ENCODE measurements at places on chromosomes 6 and 20.

- no peak for DNase-seq
Measured at GRCh38 chr6:34916348-34916967, 27.4 kb downstream of the ANKS1A start.

GRCh38 chr6:35810971-35811698 lies 6.0 kb downstream of the LHFPL5 start:
- peak; percentile 71 for DNase-seq

DNA sequence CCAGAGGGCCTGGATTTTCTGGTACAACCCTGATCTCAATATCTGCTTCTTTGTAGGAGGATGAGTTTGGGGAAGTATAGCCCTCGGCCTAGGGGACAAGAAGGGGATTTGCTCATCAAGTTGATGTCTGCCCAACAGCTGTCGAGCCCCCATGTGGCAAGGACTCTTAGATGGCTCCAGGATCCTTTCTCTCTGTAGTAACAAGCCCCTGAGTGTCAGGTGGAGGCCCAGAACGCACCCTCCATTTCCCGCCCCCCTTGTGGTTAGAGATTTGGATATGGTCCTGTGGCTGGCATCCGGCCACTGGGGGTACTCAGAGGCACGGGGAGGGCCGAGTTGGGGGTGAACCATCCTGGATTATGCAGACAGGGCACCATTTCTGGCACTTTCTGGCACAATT lies 50.1 kb downstream of the CTCFL start:
- no peak for DNase-seq

DNA sequence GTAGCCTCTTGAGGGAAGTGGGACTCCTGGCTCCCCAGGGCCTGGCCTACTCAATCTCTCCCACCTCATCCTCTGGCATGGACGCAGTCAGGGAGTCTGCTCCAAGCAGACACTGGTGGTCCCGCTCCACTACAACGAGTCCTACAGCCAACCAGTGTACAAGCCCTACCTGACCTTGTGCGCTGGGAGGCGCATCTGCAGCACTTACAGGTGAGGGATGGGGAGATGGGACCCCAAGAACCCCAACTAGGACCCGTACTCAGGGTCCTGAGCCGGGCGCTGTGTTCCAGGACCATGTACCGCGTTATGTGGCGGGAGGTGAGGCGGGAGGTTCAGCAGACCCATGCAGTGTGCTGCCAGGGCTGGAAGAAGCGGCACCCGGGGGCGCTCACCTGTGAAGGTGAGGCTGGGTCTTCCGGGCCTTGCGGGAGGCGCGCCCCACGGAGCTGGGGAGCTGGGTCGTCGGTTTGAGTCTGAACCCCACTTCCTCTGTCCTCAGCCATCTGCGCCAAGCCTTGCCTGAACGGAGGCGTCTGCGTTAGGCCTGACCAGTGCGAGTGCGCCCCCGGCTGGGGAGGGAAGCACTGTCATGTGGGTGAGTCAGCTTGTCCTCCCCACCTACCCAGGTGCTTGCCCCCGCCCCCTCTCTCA lies 2.1 kb downstream of the EGFL8 start:
- no peak for DNase-seq

DNA sequence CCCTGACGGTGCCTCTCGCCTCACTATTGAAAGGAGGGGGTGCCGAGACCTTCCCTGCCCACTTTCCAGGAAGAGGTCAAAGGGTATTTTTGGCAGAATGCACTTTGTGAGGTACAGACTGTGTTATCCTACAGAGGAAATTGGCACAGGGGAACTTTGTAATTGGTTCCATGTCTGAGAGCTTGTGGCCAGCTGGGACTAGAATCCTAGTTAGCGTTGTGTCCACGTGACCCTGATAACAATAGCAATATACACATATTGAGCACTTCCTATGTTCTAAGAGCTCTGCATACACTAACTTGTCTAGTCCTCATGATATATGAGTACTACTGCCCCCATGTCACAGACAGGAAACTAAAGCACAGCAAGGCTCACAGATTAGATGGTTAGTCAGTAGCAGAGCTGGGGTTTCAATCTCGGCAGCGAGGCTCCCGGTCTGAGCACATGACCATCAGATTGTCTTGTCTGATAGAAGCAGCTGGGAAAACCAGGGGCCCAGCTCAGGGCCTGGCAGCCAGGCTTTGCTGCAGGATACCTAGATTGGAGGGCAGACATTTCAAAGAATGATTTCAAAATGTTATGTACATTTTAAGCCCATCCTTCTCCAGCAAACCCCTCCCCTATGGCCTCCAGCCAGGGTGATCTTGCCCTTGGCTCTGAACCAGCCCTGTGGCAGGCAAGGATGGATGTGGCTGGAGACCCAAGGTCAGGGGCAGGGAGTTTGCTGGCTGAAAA lies 1.4 kb downstream of the MAPK13 start:
- peak; percentile 58 for DNase-seq

- DNase-seq: no peak
Measured at GRCh38 chr6:92201618-92202017, 1217.7 kb downstream of the EPHA7 start.

GRCh38 chr6:73766040-73766439 lies 70.0 kb downstream of the CD109 start:
- DNase-seq: no peak

DNA sequence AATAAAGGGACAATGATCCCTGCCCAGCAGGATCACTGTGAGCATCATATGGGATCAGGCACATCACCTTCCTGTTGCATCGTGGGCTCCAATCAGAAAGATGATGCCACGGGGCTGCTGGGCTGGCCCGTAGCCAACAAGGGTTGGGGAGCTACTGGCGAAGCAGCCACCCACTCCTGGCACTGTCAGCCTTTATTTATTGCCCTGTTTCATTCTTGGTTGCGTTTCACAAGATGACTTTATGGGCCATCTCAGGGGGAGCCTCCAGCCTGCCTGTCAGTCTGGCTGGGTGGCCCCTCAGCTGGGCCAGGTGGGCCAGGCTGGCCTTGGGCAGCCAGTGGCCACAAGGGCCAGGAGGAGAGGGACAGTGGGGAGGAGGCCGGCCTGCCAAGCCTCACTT lies 17.3 kb downstream of the VSTM2L start:
- no peak for DNase-seq

DNA sequence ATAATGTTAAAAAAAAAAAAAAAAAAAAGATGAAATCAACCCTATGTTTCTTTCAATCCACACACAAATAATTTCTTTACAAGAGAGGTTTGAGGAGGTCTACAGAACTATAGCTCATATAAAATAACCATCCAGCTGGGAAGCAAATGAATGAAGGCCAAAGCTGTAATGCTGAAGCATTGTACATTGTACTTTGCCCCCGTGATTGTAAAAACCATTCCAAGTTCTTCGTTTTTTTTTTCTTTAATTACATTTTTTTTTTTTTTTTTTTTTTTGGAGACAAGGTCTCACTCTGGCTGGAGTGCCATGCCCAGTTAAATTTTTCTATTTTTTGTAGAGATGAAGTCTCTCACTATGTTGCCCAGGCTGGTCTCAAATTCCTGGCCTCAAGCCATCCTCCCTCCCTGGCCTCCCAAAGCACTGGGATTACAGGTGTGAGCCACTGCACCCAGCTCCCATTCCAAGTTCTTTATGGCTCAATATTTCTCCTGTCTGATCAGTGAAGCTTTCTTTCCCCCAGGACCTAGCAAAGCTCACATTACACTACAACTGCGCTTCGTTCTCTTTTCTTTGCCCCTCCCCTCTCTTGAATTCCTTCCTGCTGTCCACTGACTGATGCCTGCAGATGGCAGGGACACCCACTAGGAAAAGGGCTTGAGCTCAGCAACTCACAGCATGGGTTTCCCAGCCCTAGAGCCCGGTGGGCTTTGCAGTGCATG lies 53.0 kb upstream of the NOP56 start:
- DNase-seq: no peak

Measured in SHP77 treated with DMSO at 0.1 percent for 48 hours (cell line).